ENCODE measurements at places on chromosomes 3 and 15.
A peak's percentile ranks its signal among the peaks of the same experiment; 100 is the strongest.

DNA sequence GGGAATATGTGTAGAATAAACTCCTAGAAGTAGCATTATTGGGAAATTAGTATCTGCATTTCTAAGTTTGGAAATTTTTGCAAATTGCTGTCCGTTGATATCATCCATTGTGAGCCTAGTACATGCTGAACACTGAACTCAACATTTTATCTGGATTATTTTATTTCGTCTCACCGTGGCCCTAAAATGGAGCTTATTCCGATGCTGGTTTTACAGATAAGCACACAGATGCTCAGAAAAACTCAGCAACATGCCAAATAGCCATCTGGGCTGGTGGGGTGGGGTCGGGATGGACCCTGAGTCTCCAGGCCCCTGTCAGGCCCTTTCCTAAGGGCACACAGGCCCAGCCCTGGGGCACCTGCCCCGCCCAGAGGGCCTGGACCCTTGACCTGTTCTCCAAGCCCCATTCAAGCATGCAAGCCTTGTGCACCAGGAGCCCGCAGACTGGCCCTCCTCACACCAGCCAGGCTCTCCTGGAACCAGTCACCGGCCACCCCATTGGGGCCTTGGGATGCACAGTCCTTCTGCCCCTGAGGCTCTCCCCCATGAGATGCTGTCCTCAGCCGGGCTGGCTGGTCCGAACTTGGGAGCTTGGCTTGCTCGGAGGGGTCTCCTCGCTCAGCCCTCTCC lies 20.7 kb upstream of the KLF13 start:
- no peak for DNase-seq

- no peak for DNase-seq
Observed at GRCh38 chr3:48561045-48561736, 2.4 kb downstream of the UCN2 start.

- DNase-seq = no peak
Observed at GRCh38 chr3:61893840-61894566, 332.6 kb downstream of the PTPRG start.

- DNase-seq = no peak
Observed at GRCh38 chr3:168113848-168114247, 18.1 kb upstream of the GOLIM4 start.

DNA sequence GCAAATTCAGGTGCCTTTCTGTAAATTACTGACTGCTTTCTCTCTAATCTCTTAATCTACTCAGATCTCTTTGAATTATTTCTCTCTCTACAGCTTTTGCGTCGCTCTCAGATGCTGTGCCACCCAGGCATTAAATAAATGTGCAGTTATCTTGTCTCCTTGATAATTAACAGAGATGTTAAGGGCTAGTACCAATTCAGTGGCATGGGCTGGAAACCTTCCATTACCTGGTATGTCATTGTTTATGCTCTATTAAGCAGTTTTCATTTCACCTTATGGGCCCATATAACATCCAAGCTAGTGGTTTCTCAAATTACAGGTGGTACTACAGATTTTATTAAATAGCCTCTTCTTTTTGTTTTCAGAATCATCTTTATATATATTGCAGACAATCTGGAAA lies 66.0 kb downstream of the PEX5L start:
- no peak for DNase-seq

DNA sequence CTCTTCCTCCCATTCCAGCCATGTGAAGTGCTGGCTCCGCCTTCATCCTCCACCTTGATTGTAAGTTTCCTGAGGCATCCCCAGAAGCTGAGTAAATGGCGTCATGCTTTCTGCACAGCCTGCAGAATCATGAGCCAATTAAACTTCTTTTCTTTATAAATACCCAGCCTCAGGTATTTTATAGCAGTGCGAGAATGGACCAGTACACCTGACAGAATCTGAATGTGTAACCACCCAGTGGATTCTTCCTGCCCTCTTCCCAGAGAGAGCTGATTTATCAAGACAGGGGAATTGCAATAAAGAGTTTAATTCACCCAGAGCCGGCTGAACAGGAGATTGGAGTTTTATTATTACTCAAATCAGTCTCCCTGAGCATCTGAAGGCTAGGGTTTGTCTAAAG lies 86.6 kb downstream of the C3orf70 start:
- no peak for DNase-seq

- DNase-seq = no peak
Observed at GRCh38 chr3:112856537-112856936, 9.9 kb upstream of the CD200R1L start.

DNA sequence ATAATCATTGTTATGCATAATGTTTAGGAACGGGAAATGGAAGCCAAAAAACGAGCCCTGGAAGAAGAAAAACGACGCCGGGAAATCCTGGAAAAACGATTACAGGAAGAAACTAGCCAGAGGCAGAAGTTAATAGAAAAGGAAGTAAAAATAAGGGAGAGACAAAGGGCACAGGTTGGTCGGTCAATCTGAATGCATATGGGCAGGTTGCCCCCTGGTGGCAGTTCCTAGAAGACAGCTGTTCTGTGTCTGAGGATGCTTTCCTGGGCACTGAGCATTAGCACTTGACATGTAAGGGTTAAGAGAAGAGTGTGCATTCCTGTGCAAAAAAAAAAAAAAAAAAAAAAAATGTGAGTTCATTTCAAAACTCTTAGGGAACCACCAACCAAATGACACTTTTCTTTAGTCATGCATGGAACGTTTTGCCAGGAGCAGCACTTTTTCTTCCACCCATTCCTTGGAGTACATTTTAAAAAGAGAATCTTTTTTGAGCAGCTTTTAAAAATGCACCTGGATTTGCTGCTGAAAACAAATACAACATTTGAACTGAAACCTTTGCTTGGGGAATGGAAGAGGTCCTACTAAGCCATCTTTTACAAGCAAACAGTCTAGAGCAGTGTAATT lies 11.1 kb upstream of the ABHD10 start:
- DNase-seq = peak; percentile 88

DNA sequence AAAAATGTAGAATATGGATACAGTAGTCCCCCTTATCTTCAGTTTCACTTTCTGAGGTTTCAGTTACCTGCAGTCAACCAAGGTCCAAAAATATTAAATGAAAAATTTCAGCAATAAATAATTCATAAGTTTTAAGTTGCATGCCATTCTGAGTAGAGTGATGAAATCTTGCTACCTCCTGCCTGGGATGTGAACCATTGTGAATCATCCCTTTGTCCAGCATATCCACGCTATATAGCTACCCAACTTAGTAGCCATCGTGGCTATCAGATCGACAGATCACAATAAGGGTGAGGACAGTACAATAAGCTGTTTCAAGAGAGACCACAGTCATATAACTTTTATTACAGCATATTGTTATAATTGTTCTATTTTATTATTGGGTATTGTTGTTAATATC lies 1.2 kb upstream of the LARS2 start:
- no peak for DNase-seq

GRCh38 chr3:10015461-10015904 lies 10.8 kb upstream of the FANCD2 start:
- DNase-seq = no peak

DNA sequence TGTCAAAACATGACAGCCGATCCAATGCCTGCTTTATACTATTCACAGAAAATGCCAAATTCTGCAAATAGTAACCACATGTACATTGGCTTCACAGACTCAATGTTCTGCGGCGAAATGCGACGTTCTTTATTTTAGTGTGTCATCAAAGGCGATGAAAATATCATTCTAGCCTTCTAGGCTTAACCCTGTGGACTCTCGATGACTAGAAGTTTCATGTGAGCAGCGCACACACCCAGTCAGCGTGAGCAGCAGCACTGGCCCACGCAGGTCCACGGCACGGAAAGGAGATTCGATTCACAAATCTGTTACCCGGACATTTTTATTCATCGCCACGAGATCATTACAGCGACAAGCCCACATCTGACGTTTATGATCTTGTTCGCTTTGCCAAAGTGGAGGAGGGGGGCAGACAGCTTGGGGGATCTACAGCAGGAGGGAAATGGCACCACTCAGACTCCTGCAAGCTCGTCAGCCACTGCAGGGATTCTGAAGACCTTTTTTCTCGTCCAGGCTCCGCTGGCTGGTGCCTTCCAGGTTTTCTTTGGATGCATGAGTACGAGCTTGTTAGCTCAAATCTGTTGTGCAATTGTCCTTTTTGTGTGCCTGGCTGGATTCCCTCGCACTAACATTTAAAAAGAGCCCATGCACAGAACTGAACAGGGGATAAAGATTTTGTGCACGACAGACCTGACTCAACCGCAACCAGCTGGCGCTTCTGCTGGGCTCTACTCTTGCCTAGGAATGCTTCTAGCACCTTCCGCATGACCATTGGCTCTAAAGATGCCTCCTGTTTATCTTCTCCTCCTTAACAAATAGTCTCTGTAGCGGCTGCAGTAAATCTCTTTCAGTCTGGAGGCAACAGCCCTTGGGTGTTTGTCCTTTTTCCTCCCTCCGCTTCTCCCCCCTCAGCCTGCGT lies 938.4 kb downstream of the MCTP2 start:
- no peak for DNase-seq

DNA sequence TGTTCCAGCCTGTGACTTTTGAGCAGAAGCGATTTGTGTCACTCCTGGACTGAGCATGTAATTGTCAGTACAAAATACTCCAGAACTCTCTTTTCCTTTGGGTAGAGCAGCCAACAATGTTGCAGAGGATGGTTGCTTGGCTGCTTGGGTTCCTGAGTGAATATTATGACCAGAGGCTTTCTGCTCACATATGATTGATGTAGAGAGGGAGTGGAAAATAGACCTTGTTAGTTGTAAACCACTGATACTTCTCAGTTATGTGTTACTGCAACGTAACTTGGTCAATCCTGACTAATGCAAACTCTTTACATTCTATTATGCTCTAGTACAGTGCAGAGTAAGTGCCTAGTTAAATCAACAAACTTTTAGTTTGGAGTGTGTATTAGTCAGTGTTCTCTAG lies 322.6 kb upstream of the KCNH8 start:
- no peak for DNase-seq

DNA sequence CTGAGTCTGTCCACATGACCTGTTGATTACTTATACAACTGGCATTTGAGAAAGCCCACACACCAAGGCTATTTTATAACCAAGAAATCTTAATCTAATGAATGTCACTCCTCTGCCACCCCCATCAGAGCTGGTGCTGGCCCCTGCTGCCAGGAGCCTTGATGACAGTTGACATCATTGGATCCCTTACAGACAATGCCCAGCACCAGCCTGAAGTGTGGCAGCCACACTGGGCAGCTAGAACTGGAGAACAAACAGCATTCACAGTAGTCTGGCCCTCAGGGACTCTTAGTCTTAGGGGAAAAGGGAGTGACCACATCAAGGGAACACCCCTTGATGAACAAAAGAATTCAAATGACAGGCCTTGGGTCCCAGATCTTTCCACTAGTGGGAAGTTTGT lies 840.6 kb downstream of the EPHA3 start:
- DNase-seq = no peak

DNA sequence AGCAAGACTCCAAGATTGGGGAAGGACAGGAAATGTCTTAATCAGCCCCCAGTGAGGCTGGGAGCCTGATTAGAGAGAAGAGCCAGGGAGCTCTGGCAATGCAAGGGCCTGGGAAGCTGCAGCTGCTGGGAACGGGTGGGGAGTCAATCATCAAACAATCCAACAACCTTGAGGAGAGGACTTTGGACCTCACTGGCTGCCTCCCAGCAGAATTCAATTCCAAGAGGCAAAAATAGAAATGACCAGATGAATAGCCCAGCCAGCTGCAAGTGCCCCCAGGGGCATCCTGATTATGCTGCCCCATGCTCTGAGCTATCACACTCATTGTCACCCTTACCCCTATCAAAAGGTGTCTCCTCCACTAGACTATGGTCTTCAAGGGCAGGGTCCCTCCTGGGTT lies 6.1 kb upstream of the HOMER2 start:
- DNase-seq = no peak

- no peak for DNase-seq
Observed at GRCh38 chr3:43892526-43892925, 201.8 kb downstream of the ABHD5 start.

DNA sequence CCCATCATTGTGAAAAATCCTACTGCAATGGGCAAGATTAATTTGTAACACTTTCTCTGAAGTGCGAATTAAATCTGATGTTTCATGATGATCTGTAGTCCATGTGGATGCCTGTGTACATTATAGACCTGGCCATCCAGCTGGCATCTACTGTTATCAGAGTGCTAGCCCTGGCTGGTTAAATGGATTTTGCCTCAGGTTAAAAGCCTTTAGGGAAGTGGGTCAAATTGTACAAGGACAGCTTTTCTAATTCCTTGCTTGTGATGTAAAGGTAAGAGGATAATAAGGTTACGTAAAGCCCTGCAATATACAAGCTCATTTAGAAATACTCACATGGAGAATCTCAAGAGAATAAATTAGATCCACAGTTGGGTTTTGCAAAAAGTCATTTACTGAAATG lies 138.2 kb downstream of the EPHA3 start:
- peak; percentile 24 for DNase-seq

- DNase-seq = no peak
Observed at GRCh38 chr3:82355228-82355627, 593.8 kb upstream of the GBE1 start.

DNA sequence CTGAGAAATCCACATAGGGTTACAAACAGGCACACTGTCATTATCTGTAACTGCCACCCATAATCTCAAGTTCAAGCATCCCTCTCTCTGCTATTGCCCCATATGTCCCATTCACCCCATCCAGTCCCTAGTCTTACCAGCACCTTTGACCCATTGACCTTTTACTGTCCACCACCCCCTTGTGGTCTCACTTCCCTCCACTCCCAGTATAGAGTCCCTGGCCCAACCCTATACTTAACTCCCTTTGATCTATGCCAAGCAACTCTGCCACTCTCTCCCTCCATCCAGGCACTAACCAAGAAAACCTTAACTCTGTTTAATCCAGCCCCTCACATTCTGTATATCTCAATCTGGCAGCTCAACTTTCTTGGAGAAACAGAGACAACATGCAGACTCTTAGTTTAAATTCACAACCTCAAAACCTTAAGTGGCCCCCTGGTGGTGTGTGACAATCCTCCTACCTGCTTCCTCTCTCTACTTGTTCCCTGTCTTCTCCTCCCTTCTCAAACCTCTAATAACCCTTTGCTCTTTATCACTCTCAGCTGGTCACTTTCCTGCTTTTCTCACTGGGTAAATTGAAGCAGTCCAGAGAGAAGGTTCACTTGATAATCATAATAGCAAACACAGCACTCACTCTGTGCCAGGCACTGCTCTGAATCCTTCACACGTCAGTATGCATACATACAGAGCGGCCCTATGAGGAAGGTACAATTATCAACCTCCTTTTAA lies 162.7 kb downstream of the STT3B start:
- no peak for DNase-seq

- DNase-seq = no peak
Observed at GRCh38 chr15:74565381-74566085, 24.5 kb downstream of the ARID3B start.

GRCh38 chr15:86231864-86232721 lies 152.4 kb downstream of the AGBL1 start:
- no peak for DNase-seq

GRCh38 chr15:68415061-68415460 lies 16.9 kb downstream of the ITGA11 start:
- no peak for DNase-seq

Data from NCI-H1436 (cell line).